ENCODE measurements at places on chromosomes 11 and 22. TPM values are rescaled to one million over a fixed set of nuclear protein-coding genes. Genes with fewer than 3 reads are reported as not detected.

GRCh38 chr11:70891844-70892380, 360.5 kb downstream of the SHANK2 start:
- no peak for DNase-seq

- peak; percentile 10 for DNase-seq
Observed at GRCh38 chr22:30871391-30872284, 96.9 kb downstream of the MORC2 start.

DNA sequence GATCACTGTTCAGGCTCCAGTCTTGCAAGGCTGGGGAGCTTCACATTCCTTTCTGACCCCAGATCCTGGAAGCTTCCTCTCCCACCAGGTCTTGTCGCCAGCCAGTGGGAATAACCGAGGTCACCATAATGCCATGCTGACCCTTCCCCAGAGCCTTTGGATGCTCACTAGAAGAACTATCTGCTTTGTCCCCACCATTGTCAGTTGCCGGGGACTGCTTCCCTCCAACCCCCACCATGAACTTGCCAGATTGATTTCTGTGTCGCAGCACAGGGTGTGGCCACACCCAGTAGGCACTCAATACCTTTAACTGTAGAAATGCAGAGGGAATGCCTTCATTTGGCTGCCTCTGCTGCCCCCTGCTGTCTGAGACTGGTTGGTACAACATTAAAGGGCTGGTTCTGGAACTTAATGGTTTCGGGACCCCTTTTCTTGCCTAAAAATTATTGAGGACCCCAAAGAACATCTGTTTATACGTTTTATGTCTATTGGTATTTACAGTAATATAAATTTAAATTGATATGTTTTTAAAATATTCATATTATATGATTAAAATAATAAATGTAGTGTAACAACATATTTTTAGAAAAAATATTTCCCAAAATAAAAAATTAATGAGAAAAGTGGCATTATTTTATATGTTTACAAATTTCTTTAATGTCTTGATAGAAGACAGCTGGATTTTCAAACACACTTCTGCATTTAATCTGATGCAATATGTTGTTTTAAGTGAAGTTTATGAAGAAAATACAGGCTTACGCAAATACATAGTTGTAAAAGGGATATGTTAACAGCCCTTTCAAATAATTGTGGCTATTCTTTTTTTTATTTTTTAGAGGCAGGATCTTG, 6.7 kb upstream of the GDPD5 start:
- DNase-seq: peak; percentile 69

DNA sequence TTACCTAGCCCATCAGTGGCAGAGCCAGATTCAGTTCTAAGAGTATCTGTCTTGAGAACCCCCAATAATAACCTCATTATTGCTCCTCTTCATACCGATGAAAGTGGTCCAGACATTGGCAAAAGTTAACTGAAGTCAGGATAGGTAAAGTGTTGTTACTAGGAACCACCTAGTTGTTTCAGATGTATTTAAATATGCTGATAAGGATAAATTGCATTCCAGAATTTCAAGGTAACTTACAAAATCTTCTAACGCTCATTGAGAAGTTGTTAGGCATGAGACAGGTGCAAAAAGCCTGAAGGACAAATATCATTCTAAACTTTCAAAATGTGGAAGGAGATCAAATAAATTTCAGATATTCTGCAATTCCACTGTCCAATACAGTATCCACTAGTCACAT, 27.8 kb downstream of the VWA5A start:
- no peak for DNase-seq

GRCh38 chr11:12271826-12272366, 105.5 kb upstream of the PARVA start:
- no peak for DNase-seq

DNA sequence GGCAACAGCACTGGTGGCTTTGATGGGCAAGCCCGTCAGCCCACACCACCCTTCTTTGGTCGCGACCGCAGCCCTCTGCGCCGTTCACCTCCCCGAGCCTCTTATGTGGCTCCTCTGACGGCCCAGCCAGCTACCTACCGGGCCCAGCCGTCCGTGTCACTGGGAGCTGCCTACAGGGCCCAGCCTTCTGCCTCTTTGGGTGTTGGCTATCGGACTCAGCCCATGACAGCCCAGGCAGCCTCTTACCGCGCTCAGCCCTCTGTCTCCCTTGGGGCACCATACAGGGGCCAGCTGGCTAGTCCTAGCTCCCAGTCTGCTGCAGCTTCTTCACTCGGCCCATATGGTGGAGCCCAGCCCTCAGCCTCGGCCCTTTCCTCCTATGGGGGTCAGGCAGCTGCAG, 8.0 kb downstream of the RBM14 start:
- DNase-seq: no peak

- no peak for DNase-seq
Observed at GRCh38 chr22:45421349-45422055, 8.0 kb downstream of the RIBC2 start.

DNA sequence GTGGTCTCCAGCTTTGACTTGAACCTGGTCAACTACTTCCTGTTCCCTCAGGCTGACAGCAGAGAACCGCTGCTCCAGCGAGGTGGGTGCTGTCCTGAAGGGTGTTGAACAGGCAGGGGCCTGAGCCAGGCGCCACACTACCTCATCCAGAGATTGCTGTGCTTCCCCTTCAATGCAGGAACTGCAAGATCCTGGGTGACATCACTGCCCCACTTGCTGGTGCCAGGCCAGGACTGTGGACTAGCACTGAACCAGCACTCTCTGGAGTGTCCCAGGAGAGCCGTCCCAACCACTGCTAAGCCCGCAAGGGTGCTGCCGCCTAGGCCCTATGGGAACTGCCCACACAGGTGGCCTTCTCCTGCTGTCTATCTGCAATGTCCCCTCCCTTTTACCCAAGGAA, 51.7 kb downstream of the GAB4 start:
- DNase-seq: no peak

GRCh38 chr11:121591405-121592033, 138.8 kb upstream of the SORL1-AS1 start:
- DNase-seq: no peak

DNA sequence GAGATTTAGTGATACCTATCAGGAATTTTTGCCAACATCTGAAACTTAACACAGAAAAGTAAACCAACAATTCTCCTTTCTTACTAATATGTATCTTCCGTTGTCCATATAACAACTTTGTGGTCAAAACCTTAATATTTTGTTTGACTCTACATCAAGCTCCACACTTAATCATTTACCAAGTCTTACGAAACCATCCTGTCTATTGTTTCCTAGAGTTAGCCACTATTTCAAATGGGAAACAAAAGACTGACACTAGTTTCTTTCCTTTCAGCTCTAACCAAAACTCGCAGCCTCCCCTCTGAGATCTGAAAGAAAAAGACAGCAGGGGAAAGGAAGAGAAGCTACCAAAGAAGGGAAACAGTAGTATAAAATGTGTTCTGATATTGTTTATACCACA, 26.5 kb upstream of the PRDM10 start:
- DNase-seq: no peak

- DNase-seq: no peak
Observed at GRCh38 chr11:114738954-114739353, 60.6 kb downstream of the NXPE2 start.

DNA sequence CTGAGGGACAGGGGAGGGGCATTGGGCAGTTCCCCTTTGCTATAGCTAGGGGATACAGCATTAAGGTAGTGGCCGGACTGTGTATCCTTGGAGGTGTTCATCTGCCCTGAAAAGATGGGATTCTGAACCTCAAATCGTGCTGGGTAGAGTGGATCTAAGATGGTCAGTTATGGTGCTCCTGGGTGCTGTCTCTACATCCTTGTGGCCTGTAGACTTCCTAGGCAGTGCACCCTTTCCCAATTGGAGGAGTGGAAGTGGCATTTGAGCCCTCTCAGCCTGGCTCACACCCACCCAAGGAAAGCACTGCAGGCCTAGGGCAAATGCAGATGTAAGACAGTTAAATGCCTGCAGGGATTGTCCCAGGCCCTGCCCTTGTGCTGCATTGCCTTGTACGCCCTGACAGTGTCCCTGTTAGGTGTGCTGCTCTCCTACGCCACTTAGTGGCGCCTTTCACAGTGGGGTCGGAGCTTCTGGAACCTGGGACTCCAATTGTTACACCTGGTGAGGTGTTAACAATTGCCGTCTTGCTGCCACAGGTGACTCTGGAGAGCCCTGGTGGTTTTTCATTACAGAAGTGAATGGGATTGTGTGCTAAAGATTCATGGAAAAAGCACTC, 35.0 kb downstream of the PPFIBP2 start:
- no peak for DNase-seq

DNA sequence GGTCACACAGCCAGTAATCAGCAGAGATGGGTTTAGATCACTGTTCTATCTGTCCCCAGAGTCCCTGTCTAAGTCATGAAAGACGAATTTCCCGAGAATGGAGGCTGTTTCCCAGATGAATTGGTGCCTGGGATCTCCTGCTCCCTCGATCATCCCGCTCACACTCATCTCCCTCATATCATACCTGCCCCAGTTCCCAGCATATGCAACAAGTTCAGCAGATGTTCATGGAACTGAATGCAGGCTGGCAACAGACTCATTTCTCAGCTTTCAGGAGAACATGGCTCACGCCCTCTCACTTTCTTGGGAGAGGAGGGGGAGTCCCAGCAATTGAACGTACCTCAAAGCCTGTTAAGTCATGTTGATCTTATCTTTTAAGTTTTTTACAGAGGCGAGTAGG, 22.1 kb downstream of the CD6 start:
- DNase-seq: no peak

GRCh38 chr11:64355078-64355940, 3.7 kb upstream of the RPS6KA4 start:
- peak; percentile 86 for DNase-seq

GRCh38 chr11:60777572-60777971, 7.6 kb upstream of the MS4A10 start:
- peak; percentile 48 for DNase-seq

GRCh38 chr22:26711205-26711963, 54.0 kb downstream of the MIAT start:
- DNase-seq: no peak

GRCh38 chr22:22932512-22932941, 44.9 kb downstream of the IGLL5 start:
- DNase-seq: peak; percentile 26

- no peak for DNase-seq
Observed at GRCh38 chr11:36010010-36010740, 66.3 kb downstream of the LDLRAD3 start.

- DNase-seq: no peak
Observed at GRCh38 chr11:122163053-122163819, 47.2 kb upstream of the BLID start.

GRCh38 chr11:116207019-116207418, 565.8 kb downstream of the BUD13 start:
- no peak for DNase-seq

- DNase-seq: peak; percentile 78
Observed at GRCh38 chr22:46290121-46290842, 6.4 kb upstream of the GTSE1 start.

GRCh38 chr11:113553915-113554314, 78.7 kb upstream of the DRD2 start:
- DNase-seq: no peak

DNA sequence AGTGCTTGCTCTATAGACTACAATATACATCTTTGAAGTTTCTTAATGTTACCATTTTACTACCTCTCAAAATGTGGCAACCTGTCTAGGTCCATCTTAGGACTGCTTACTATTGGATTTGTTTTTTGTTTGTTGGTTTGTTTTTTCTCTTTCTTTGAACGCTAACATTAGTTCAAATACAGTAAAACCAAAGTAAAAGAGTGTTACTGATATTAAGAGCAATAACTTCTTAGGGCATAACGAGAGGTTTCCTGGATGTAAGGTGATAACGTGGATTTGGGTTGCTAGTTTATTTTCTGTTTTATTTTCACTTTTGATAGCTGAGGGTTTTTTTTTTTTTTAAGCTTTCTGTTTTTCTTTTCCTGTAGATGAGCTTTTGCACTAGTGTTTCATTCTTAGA, 43.6 kb downstream of the TMEM135 start:
- DNase-seq: no peak

DNA sequence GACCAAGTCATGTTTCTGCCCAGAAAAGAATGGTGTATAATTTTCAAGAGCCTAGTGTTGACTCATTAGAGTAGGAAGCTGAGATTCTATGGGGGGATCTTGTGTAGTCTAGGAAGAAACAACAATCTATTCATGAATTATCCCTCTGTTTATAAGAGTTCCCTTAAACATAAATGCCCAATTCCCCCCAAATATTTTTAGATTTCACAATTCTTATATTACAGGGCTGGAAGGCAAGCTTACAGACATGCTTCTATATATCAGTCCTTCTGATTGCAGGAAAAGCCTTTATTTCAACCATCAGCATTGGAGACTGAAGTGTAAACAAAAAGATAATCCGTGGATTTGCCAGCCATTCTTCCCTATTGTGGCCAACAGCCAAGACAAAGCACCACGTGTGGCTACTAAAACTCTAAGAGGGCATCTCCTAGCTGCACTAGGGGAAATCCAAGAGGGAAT, 71.4 kb downstream of the NAT10 start:
- no peak for DNase-seq

- no peak for DNase-seq
Observed at GRCh38 chr11:91257667-91258066, 967.0 kb upstream of the FAT3 start.

- DNase-seq: no peak
Observed at GRCh38 chr11:35077709-35078469, 61.1 kb upstream of the CD44 start.

Gene TTC9C
- 15.1 TPM for total RNA-seq

Gene CFL1
- total RNA-seq: 334 TPM

Gene CPT1B
- total RNA-seq: 458 TPM

Gene SERPING1
- total RNA-seq: 121 TPM

Gene ACRV1
- not detected for total RNA-seq

Gene HMOX1
- total RNA-seq: 3.8 TPM
